ENCODE measurements at places on chromosomes 2 and 18. TPM values are rescaled to one million over a fixed set of nuclear protein-coding genes. Genes with fewer than 3 reads are reported as not detected.
A peak's percentile ranks its signal among the peaks of the same experiment; 100 is the strongest.

- H3K4me1 ChIP-seq: peaks cover 6% of the 10 kb centered on the region
- H3K27ac ChIP-seq: no peak overlapping the region
- no peak for DNase-seq
- H3K36me3 ChIP-seq: no peaks in the 10 kb centered on the region
- no peak overlapping the region for H3K4me3 ChIP-seq
These were observed 3.9 kb upstream of the PPP1CB start for GRCh38 chr2:28747714-28748113.

GRCh38 chr2:207223051-207223450 is 57.3 kb upstream of the KLF7 start:
- peak; percentile 44 for DNase-seq
- H3K27ac ChIP-seq: no peak overlapping the region
- H3K36me3 ChIP-seq: no peaks in the 10 kb centered on the region
- H3K4me1 ChIP-seq: peaks cover 4% of the 10 kb centered on the region
- no peaks in the 10 kb centered on the region for H3K27me3 ChIP-seq
- H3K4me3 ChIP-seq: no peak overlapping the region

The C2orf66 gene
- not detected for polyA plus RNA-seq

The OR6B2 gene
- not detected for polyA plus RNA-seq

The REG1B gene
- polyA plus RNA-seq: not detected

Data from fibroblast of lung (primary cell).